Kidney tubule cell (primary cell): ENCODE measurements at places on chromosomes 16 and 17.

- DNase-seq: no peak
These were observed 53.1 kb downstream of the AIPL1 start for GRCh38 chr17:6381526-6382465.

- DNase-seq: no peak
These were observed 12.6 kb upstream of the ETV4 start for GRCh38 chr17:43558805-43559160.

GRCh38 chr17:42142371-42142896 lies 12.4 kb downstream of the RAB5C start:
- peak; percentile 71 for DNase-seq

- no peak for DNase-seq
These were observed 7.4 kb downstream of the NTHL1 start for GRCh38 chr16:2040041-2040786.

- DNase-seq: no peak
These were observed 80.6 kb downstream of the BRIP1 start for GRCh38 chr17:61782683-61783082.

GRCh38 chr16:65418435-65418834 lies 296.6 kb upstream of the CDH11 start:
- DNase-seq: no peak

DNA sequence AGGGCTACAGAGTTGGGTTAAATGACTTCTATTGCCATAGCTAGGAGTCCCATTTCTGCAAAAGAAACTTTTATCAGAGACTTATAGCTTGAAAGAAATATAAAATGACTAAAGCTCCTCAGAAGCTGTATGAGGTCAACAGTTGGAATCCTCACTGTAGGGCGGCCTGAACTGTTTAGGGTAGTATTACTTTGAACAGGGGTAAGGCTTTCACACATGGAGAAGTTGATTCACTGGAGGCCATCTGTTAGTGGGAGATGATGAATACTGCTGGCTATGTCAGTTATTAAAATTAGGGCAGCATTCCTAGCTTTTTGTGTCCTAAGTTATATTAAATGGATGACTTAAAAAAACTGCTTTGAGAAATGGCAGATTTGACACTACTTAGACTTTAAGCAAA lies 6.0 kb downstream of the TTC19 start:
- no peak for DNase-seq

DNA sequence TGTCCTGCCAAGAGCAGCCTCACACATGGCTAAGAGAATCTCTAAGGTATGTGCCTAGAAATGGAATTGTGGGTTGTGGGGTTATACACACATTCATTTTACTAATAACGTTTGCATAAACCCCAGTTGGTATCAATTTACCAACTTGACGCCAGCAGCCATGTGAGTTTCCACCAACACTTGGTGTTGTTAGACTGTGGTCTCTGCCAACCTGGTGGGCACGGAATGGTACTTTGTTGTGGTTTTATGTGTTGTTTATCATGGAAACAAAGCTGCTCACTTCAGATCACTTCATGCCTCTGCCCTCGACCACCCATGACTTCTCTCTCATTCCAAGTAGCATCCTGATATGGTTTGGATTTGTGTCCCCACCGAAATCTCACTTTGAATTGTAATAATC lies 152.0 kb upstream of the CDC42EP4 start:
- no peak for DNase-seq

DNA sequence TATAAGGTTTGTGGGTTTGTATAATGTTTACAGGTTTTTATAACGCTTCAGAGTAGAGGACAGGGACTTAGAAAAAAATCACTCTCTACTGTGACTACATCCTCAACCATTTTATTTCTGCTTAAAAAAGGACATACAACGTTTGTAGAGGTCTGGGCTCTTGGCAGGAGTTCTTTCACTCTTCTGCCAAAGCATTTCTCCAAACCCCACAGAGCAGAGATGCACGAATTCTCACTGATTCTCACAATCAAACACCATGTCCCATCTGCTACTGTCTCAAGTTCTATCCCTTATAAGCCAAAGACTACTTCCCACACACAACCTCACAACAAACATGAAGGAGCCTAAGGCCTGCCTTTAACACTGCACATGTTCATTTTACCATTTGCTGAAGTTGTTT lies 7.0 kb upstream of the ANKFY1 start:
- no peak for DNase-seq

DNA sequence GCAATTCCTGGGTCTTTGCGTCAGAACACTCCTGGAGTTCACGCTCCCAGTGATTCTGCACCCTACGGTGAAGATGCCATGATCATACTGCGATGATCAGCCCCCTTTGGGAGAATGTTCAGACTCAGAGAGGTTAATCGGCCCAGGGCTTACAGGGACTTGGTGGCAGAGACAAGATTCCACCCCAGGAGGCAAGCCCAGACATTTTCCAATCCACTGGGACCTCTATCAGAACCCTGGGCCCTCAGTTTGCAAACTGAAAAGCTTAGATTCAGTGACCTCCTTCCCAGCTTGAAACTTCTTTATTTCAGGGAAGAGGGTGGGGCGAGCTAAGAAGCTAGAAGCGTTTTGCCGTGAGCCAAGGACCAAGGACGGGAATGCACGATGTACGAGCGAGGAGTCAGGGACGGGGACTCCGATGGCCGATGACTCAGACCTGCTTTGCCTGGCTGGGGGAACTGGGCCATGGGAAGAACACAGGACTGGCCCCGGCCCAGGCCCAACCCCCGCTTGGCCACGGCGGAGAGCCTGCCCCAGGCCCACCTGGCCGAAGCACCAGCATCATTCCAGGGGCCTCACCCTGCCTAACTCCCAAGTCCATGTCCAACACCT lies 34.7 kb downstream of the SOCS3 start:
- no peak for DNase-seq

DNA sequence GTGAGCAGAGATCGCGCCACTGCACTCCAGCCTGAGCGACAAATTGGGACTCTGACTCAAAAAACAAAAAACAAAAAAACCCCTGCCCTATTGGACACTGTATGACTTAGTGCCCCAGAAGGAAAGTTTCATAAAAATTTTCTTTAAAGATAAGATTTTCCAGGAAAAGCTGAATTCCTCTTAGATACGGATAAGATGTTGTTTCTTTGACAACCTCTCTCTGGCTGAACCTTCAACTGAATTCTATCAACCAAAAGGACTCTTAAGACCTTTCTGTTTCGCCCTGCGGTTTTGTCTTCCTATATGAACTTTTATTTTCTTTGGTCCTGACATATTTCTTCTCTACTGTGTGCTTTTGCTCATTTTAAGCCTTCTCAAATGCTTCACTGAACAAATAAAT lies 35.8 kb downstream of the CPPED1 start:
- no peak for DNase-seq

DNA sequence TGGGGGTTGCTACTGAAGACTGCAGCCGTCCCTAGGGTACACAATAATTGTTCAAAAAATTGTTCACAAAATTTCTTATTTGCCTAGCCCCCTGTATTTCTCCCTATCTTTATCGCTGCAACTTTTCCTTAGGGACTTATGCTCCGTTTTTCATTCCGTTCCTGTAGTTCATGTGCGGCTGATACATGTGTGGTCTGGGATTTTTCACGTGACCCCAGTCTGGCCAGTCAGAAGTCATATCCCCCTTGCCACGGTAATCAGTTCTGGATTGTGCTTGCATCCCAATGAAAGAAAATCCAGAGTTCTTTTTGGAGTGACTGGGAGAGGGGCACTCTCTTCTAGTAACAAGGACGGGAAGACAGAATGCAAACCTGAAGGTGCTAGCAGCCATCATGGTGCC lies 610.7 kb upstream of the C16orf82 start:
- no peak for DNase-seq

- DNase-seq: no peak
These were observed 9.6 kb downstream of the IL32 start for GRCh38 chr16:3074860-3075522.

DNA sequence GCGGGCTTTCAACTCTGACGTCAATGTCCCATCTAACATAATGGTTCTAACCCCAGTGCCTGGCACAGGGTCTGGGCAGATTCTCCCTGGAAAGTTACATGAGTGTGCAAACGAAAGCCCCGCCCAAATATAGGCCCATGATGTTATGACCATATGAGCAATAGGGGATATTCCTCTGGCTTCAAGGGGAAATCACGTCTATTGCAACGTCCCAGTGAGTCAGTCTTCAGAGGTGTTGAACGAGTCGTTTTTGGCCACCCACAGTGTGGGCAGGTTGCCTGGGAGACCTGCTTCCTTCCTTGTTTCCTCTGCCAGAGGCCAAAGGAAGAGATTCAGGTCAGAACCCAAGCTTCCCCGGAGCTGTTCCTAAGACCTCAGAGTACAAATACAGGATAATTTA lies 30.3 kb downstream of the PIK3R5 start:
- peak; percentile 64 for DNase-seq

- DNase-seq: peak; percentile 95
These were observed 6.3 kb upstream of the MNT start for GRCh38 chr17:2406903-2407790.

DNA sequence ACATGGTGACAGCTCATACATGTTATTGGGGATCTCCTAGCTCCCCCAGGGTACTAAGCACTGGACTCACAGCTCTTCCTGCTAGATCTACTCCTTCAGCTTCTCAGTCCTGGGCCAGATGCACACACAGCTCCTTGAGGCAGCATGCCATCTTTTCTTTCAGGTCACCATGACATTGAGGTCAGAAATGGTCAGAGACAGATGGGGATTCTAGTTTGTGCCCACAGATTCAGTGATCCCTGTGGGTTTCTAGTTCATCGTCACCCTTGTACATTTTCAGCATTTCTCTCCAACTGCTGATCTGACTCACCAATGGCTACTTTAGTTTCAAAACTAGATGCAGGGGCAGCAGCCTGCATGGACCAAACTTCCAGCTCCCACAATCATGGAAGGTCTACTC lies 560.7 kb upstream of the PSMD7 start:
- DNase-seq: no peak

DNA sequence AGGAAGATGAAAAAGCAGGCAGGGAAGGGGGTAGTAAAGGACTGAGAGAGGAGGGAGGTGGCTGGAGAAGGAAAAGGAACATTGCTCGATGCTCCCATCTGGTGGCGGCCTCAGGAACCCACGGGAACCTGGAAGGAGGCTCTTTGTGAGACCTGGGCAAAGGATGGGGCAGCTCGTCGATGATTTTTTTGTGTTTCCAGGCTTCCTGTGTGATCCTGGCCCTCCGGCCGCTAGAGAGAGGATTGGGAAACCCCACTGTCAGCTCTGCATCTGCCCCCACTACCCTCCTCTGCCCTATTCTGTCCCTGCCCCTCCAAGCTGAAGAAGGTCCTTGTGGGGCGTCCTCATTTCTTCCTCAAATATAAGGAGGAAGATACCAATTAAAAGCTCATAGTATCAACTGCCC lies 6.6 kb downstream of the WFIKKN2 start:
- DNase-seq: peak; percentile 68

DNA sequence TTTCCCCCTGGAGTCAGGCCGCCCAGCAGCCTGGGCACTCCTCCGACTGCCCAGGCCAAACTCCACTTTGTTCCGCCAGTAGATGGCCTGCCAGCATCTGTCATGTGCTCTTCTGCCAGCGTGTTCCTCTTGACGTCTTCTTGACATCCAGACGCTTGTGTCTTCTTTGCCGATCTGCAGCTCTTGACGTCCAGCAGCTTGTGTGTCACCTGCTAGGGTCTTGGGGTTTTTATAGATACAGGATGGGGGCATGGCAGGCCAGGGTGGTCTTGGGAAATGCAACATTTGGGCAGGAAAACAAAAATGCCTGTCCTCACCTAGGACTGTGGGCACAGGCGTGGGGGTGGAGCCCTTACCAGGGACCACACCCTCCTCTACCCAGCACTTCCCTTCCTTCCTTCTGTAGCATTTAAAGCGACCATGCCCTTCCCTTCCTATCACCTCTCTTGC lies 88.7 kb downstream of the BMERB1 start:
- peak; percentile 29 for DNase-seq

DNA sequence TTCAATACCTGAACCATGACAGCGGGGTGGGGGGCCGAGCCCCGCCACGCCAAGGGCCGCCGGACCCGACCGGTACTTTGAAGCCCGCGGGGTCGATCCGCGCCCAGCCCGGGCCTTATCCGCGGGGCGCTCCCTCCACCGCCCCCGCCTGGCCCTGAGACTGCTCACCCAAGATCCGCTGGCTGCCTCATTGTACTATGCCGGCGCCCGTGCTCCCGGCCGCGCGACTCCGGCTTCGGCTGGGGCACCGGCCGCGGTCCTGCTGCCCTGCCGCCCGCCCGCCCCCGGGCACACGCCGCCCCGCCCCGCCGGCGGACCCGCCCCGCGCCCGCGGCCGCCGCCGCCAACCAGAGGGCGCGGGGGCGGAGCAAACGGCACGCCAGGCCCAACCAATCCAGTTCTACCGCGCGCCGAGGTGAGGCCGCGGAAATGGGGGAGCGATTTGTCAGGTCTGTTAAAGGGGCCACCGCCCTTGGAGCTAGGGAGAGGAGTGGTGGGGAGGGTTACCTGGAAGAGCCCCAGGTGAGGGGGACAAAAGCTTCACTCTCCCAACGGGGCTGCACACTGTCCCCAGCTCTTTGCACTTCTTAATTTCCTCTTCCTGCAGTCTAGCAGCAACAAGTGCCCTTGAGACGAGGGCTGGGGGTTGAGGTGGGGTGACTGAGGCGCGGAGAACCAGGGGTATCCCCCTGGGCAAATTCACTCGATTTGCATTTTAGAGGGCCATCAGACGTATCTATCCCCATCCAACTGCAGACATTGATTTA lies at the start of gene TEX2:
Gene TEX2, minus strand, starts transcription at position 261 of the 767 bp plus-strand sequence. CDS start 49,043 bp downstream, outside the sequence.
- peak; percentile 93 for DNase-seq

GRCh38 chr16:56894331-56894917 lies 29.4 kb downstream of the SLC12A3 start:
- no peak for DNase-seq

DNA sequence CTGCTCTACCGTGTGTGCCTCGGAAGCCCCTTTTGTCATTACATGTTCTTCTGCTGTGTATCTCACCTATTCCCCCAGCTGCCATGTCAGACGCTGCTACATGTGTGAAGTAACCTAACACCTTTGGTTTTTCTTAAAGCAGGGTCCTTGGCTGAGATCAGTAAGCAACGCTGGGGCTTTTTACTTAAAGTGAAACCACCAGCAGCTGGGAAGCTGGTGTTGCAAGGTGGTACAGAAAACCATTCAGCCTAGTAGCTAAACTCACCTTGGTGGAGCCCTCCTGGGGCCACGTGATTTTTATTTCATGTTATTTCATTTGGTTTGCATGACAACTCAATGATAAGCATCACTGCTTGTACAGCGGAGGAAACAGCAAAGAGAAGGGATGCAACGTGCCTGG lies 62.6 kb downstream of the PLCG2 start:
- DNase-seq: no peak

GRCh38 chr16:6114691-6115090 lies 1017.1 kb upstream of the EEF2KMT start:
- DNase-seq: no peak
